Glomerular endothelial cell (primary cell): ENCODE measurements at places on chromosomes 5 and 9. TPM values are rescaled to one million over a fixed set of nuclear protein-coding genes. Genes with fewer than 3 reads are reported as not detected.
A peak's percentile ranks its signal among the peaks of the same experiment; 100 is the strongest.

The ADAM19 gene
- 68.7 and 161 TPM in 2 replicates for total RNA-seq

DNA sequence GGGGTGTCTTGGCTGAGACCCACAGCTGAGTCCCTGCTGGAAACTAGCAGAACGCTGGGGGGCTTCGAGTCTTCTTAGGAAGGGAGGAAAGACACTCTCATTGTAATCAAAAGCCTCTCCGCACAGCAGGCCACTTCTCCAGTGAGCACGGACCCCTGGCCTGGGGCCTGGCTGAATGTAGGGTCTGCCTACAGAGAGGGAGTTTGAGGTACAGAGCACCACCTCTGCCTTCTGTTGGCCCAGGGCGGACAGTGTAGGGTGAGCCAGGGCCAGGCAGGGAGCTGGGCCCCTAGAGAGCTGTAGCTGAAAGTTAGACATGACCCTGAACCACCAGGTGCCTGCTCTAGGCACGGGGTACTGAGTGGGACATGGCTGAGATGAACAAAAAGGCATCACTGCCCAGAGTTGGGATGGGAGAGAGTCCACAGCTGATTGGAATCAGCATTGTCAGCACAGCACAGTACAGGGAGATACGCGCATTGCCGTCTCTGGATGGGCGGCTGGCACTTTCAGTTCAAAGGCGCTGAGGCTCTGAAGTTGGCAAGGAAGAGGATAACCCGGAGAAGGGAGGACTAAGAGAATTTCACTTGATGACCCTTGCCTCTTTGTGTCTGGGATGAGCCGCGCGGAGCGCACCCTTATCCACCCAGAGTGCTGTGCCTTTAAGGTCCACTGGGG lies 363 bp upstream of the SLC25A48 start:
- peak; percentile 5 for DNase-seq

DNA sequence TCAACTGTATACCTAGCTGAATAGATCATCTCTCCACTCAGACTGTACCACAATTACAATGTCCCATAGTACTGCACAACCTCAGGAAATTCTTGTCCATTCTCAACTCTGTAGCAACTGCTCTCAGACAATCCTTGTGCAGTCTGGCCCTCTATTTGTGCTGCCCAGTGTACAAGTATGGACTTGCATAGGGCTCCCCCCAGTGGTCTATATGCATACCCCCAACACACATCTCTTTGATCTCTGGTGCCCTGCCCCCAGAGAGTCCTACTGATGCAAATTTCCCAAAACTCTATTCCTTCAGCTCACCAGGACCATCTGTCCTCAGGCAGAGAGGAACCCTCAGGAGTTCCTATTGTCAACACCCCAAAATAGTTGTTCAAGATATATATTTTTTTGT lies 205.3 kb downstream of the SLCO4C1 start:
- no peak for DNase-seq

GRCh38 chr9:37339923-37340322 lies 82.6 kb upstream of the GRHPR start:
- DNase-seq, result no peak

- no peak for DNase-seq
Observed at GRCh38 chr5:61534481-61535267, 202.6 kb downstream of the ZSWIM6 start.

DNA sequence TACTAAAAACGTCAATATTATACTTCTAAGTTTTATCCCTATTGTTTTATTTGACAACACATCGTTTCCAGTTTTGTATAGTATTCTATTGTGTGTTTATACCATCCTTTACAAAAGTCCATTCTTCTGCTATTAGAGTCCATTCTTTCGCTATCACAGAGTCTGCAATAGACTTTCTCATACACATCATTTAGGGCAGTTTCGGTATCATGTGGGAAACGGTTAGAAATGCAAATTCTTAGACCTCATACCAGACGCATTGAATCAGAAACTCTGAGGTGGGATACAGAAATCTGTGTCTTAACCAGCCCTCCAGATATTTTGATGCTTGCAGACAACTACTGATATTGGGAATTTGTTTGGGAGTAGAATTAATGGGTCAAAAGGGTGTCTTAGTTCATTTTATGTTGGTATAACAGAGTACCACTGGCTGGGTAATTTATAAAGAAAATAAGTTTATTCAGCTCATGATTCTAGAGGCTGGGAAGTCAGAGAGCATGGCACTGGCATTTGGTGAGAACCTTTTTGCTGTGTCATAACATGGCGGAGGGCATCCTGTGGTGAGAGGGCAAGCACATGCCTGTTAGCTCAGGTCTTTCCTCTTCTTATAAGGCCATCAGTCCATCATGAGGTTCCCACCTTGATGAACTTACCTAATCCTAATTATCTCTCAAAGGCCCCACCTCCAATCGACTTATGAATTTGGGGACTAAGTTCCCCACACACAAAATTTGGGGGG lies 21.1 kb downstream of the CARTPT start:
- no peak for DNase-seq

The ZNF879 gene
- 1.8 and 3.2 TPM in 2 replicates for total RNA-seq

DNA sequence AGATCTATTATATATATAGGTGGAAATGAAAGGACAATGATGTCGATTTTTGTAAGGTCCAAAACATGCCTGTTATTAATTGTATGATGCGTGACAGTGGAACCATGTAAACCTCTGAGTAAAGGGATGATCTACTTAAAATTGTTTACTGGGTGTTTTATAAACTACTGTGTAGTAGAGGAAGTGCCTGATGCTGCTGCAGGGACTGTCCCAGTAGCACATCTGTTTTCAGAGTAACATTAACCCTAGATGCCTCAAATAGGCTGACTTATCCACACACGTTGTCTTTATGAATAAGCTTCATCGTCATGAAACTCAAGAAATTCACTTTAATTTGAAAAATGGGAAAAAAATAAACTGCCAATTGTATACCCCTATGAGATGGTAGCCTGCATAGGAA lies 1.7 kb downstream of the CAMK4 start:
- DNase-seq, result no peak

DNA sequence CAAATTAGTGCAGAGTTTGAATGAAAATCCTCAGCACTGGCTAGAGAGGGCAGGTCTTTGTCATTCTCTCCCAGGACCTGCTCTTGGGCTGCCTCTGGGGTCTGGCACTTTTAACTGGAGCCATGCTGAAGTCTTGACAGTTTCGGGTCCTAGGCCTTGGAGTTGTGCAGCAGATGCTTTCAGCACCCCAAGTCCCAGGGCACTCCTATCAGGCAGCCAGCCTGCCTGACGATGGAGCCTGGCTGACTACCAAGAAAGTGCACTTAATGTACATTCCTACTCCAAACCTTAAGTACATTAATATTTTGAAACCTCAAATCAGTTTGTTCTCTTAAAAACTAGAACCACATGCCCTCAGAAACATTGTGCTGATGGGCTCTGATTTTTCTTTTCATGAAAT lies 69.3 kb upstream of the CXCL14 start:
- DNase-seq, result no peak

- DNase-seq, result no peak
Observed at GRCh38 chr5:156934450-156935211, 28.4 kb downstream of the TIMD4 start.

DNA sequence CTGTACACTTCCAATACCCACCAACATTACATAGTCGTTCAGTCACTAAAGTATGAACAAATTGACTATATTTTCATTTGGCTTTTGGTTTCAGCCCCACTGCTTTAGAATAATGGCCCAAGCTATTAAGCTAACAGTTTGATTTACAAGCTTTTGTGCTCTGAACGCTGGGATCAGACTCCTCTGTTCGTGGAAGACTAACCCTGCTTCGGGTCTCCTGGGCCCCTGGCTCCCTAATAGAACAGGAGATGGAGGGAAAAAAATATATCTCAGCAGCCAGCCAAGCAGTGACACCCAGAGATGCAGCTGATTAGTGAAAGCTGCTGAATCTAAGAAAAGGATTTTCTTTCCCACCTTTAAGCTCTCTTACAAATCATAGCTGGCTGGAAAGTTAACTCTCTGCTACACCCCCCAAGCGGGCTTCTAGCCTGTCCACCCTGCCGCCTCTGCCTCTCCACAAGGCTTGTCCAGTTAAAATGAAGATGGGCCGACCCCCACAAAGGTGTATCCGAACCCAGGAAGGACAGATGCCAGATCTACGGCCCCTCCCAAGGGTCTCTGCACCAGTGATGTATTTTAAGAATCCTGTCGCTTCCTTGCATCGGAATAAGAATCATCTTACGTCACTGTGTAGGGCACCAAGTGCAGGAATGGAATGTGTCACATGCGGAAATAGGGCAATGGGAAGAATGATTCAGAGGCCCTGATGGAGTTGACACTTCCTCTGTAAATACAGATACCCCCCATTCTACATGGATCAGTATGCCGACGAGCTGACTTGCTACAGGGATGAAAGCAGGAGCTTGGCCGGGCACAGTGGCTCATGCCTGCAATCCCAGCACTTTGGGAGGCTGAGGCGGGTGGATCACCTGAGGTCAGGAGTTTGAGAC lies 33.4 kb upstream of the BARHL1 start:
- peak; percentile 27 for DNase-seq

DNA sequence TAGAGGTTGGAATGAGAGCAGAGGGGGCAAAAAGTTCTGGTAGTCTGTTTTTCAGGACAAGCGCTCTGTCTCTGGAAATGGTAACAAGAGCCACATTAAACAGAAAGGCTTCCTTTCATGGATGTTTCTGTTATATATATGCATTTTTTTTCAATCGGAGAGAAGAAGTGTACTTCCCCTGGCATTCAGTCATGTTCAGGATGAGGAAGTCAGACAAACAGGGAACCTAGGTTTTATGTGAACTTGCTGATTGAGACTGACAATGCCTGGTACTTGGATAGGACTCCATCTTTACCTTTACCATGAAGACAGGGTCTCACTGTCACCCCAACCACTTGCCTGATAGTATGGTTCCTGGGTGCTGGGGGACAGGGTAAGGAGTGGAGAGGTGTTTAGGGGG lies 30.1 kb upstream of the ZBED3 start:
- DNase-seq, result no peak

The AQP7 gene
- not detected in 2 replicates for total RNA-seq

DNA sequence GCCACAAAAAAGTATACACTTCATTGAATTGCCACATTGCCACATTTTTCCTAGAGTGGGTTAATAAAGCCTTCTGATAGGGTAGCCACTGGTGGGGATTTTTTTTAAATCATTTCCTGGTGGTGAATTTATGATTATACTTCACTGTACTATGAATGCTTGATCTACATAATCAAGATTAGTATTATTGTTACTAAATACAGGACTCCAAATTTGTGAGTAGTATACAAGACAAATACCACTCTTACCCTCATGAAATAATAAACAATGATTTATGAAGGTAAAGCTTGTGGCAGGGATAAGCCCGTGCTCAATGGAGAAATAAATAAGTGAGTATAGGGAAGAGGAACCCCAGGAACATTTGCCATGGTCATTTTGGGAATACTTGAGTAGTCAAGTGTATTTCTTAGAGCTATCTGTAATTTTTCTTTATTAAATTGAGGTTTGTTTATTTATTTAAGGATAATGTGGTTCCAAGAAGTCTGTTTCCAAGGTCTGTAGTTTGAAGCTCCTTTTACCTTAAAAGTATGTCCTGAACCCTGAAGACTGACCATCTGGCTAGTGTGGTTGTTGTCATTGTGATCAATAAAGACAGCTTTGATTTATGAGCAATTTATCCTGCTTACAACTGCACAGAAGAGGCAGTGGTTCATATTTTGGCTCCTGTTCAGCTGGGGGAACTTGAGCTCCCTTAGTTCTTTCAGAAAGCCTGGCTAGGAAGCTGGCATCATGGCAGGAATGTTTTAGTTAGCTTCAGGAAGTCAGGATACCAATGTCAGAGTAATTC lies 118.6 kb downstream of the ZSWIM6 start:
- no peak for DNase-seq

The TNFSF15 gene
- 48.1 and 54.9 TPM in 2 replicates for total RNA-seq

DNA sequence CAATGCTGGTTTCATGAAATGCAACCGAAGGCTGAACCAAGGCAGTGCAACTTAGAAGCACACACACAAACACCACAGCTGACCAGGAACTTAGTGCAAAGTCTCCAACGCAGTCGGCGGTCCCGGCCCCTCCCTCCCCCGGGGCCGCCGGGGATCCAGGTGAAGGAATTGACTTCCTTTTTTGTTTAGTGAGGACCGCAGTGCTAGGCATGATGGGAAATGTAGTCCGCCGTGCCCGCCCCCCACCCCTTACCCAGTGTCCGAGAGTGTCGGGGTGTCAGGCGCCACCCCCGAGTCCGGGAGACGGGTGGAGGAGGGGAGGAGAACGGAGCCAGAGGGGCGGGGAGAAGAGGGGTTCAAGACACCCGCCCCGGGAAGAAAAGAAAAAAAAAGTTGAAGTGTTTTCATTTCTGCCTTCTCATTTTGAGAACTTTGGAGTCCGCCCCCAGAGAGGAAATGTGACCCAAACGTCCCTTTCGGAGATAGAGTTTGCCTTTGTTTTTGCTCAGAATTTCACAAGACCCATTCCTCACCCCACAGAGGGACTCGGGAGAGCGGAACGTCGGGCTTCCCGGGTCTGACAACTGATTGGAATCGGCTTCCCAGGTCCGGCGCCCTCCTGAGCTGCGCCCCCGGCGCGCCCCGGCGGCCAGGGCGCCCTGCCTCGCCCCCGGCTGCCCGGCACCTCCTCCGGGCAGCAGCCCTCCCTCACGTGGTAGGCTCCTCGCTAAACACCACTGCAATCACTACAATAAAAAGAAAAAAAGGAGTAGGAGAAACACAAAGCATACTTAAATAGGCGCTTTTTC lies 2.0 kb downstream of the IER5L start:
- DNase-seq, result no peak

The CNTNAP3 gene
- 10.9 and 23.2 TPM in 2 replicates for total RNA-seq

GRCh38 chr5:122105909-122106308 lies 23.4 kb upstream of the ZNF474 start:
- no peak for DNase-seq

DNA sequence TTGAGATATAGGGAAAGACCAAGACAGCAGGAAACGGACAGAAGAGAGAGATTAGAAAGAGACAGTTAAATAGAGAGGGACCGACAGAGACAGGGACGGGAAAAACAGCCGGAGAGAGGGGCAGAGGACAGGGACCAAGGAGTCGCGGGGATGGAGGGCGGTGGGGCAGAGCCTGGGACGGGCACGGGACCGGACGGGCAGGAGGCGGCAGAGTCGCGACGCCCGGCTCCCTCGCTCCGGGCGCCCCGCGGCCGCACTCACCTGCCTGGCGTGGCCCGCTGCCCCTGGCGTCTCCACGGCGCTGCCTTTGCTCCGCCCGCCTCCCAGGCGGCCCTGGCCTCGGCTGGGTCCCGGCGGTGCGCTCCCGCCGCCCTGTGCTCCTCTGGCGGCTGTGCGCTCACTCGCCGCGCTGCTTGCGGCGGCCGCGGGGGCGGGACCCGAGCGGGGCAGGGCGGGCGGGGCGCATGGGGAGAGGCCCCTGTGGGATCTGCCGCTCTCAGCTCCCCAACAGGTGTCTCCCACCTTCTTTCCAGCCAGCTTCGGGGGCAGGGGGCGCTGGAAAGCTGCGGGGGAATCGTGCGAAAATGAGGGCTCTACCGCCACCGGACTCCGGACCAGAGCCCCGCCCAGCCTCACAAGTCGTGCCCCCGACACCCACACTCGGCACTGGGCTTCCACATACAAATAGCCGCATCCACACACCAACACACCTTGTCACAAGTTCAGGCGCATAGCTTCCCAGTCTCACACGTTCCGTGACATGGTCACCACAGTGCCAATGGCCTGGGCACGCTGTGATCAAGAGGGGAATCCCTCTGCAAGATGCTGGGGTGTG lies at the start of gene ARID3C:
Gene ARID3C (minus strand): TSS at position 411 of the 835 bp plus-strand sequence. CDS start 1,052 bp downstream, outside the sequence.
- no peak for DNase-seq
